ENCODE measurements at places on chromosomes 12 and 14. TPM values are rescaled to one million over a fixed set of nuclear protein-coding genes. Genes with fewer than 3 reads are reported as not detected.
A peak's percentile ranks its signal among the peaks of the same experiment; 100 is the strongest.

MYF5 gene
- total RNA-seq, result not detected

RPS6KA5 gene
- total RNA-seq, result 1.9 TPM

- no peak for DNase-seq
- H3K27me3 ChIP-seq, result no peaks in the 10 kb centered on the region
- H3K27ac ChIP-seq, result no peak overlapping the region
- peaks cover 6% of the 10 kb centered on the region for H3K4me1 ChIP-seq
- no peak overlapping the region for H3K4me3 ChIP-seq
- H3K36me3 ChIP-seq, result 0 out of 2 replicates have a peak, but pooled peaks cover 4% of the 10 kb centered on the region
Measured at GRCh38 chr14:63848890-63849289, 3.9 kb upstream of the SYNE2 start.

DNA sequence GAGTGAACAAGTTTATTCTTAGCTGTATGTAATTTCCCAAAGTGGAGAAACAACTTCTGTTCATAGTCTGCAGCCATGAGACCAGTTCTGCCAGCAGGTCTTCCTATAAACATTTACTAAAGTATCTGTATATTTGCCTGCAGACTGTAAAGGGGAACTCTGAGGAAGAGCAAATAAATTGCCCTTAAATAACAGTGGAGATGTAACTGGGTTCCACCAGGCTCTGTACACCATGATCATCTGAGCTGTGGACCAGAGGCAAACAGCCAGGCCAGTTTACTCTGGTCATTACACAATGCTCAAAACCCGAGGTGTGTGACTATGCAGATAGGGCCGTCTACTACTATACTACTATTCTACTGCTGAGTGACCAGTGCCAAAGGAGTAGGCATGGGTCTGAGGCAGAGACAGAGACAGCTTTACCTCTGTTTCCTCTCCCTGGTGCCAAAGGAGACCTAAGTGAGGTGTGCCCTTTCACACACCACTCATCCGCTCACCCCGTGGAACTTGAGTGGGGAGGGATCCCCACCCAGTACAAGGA, 21.1 kb upstream of the CERS5 start:
- DNase-seq, result peak; percentile 23
- no peak overlapping the region for H3K4me3 ChIP-seq
- H3K27me3 ChIP-seq, result no peaks in the 10 kb centered on the region
- peaks cover 45% of the 10 kb centered on the region for H3K4me1 ChIP-seq

GRCh38 chr12:29672580-29672979, 111.2 kb downstream of the TMTC1 start:
- H3K36me3 ChIP-seq, result no peaks in the 10 kb centered on the region
- H3K4me3 ChIP-seq, result no peak overlapping the region
- no peaks in the 10 kb centered on the region for H3K4me1 ChIP-seq
- no peaks in the 10 kb centered on the region for H3K27me3 ChIP-seq
- no peak overlapping the region for H3K27ac ChIP-seq

GRCh38 chr14:89033756-89034155, 209.3 kb downstream of the TTC8 start:
- H3K4me1 ChIP-seq, result no peaks in the 10 kb centered on the region
- no peaks in the 10 kb centered on the region for H3K36me3 ChIP-seq
- peaks cover 8% of the 10 kb centered on the region for H3K27me3 ChIP-seq
- H3K4me3 ChIP-seq, result no peak overlapping the region
- DNase-seq, result no peak
